ENCODE measurements at places on chromosomes 1 and 21. TPM values are rescaled to one million over a fixed set of nuclear protein-coding genes. Genes with fewer than 3 reads are reported as not detected.

- no peak for DNase-seq
Observed at GRCh38 chr1:46057781-46058180, 74.6 kb downstream of the PIK3R3 start.

DNA sequence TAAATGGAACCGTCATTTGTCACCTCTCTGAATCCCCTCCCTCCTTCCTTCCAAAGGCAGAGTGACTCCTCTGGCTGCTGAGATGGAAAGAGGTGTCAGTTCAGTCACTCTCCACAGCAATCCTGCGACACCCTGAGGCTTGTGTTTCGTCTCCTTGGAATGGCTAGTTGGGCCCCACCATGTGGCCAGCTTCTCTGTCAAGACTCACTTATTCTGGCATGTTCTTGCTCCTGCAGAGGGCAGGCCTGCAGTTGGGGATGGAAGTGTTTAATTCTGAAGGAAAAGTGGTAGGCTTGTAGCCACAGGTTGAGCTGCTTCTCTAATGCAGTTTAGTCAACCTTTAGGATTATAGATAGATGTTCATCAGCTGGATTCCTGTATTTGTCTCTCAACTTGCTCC lies 149.6 kb downstream of the LMO4 start:
- DNase-seq: no peak

GRCh38 chr1:22712502-22713271 lies 2.0 kb downstream of the EPHB2 start:
- DNase-seq: no peak

- DNase-seq: no peak
Observed at GRCh38 chr1:93142161-93142560, 38.1 kb downstream of the TMED5 start.

- DNase-seq: no peak
Observed at GRCh38 chr1:5098981-5099385, 444.6 kb downstream of the AJAP1 start.

- no peak for DNase-seq
Observed at GRCh38 chr1:29029667-29030066, 94.0 kb downstream of the TMEM200B start.

DNA sequence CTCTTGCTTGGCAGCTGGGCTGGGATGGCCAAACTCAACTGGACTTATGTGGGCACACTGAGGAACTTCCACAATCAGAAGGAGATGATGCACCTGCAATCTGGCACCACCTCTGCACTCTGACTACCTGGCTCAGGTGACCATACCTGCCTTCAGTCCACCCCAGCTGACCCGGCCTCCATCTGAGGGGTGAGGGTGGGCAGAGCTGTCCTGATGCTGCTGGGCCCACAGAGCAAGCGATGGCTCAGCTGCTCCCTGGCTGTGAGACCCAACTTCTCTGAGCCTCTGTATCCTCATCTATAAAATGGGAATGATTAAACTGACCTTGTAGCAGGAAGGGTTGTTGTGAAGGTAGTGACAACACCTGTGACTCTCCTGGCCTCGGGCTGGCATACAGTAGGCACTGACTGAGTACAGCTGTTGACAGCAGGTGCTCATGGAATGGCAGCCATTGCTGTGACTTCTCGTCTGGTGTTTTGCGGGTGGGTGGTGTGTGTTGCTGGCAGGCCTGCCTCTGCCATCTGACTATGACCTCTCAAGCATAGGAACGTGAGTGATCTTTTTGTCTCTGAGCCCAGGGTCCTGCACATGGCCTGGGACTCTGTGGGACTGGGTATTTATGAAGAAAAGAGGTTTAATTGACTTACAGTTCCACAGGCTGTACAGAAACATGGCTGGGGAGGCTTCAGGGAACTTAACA lies 438.5 kb downstream of the PTPRU start:
- DNase-seq: no peak

The PUM1 gene
- total RNA-seq: 70.4 TPM

The NR0B2 gene
- not detected for total RNA-seq

The FCRL2 gene
- not detected for total RNA-seq

Measured in thoracic aorta (tissue), 2 donors.